ENCODE measurements at places on chromosomes 7 and 10. TPM values are rescaled to one million over a fixed set of nuclear protein-coding genes. Genes with fewer than 3 reads are reported as not detected.

Gene GOT1
- 20.8 TPM for polyA plus RNA-seq

- peak; percentile 65 for DNase-seq
Measured at GRCh38 chr10:35217455-35217854, 90.8 kb downstream of the CREM start.

- DNase-seq: no peak
Measured at GRCh38 chr7:155911471-155912105, 99.3 kb upstream of the SHH start.

DNA sequence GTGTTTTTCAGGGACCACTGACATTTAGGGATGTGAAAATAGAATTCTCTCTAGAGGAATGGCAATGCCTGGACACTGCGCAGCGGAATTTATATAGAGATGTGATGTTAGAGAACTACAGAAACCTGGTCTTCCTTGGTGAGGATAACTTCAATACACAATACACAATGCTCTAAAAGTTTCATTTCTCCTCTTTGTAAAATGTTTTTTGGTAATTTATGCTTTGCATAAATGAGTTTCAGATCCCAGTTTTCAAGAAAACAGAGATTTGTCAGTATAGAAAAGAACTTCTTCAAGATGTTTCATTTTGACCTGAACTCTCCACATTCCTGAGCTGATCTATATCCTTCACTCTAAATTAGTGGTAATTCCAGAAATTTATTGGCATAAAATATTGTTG lies 14.2 kb downstream of the ZNF92 start:
- no peak for DNase-seq

DNA sequence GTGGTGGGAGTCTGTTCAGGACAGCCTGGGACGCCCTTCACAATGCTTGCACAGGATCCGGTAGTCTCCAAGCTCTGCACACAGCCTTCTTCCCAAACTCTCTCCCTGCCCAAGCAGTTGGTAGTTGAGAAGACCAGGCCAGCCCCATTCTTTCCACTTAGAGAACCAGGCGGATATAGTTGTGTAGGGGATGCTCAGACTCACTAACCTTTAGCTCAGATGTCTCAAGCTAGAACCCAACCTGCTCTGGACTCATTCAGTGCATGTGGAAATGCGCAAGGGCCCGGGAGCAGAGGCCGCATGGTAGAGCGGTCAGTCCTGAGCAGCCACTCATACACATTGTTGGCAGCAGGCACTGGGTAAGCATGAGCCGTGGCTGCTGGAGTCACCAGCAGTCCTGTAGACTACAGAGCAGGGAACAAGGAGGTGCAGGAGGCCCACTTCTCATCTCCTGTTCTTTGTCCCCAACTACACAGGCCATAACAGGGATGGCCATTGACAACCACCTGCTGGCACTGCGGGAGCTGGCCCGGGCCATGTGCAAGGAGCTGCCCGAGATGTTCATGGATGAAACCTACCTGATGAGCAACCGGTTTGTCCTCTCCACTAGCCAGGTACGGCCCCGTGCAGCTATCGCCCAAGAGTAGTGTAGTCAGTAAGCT lies 17.2 kb upstream of the C10orf53 start:
- no peak for DNase-seq

- no peak for DNase-seq
Measured at GRCh38 chr7:27459731-27460053, 203.0 kb downstream of the HIBADH start.

- DNase-seq: peak; percentile 34
Measured at GRCh38 chr10:91891125-91892001, 17.9 kb downstream of the FGFBP3 start.

- DNase-seq: no peak
Measured at GRCh38 chr10:73601486-73601921, 10.4 kb upstream of the USP54 start.
